ENCODE measurements at places on chromosomes 7 and 10. TPM values are rescaled to one million over a fixed set of nuclear protein-coding genes. Genes with fewer than 3 reads are reported as not detected.

Gene NAT16
- not detected for total RNA-seq

DNA sequence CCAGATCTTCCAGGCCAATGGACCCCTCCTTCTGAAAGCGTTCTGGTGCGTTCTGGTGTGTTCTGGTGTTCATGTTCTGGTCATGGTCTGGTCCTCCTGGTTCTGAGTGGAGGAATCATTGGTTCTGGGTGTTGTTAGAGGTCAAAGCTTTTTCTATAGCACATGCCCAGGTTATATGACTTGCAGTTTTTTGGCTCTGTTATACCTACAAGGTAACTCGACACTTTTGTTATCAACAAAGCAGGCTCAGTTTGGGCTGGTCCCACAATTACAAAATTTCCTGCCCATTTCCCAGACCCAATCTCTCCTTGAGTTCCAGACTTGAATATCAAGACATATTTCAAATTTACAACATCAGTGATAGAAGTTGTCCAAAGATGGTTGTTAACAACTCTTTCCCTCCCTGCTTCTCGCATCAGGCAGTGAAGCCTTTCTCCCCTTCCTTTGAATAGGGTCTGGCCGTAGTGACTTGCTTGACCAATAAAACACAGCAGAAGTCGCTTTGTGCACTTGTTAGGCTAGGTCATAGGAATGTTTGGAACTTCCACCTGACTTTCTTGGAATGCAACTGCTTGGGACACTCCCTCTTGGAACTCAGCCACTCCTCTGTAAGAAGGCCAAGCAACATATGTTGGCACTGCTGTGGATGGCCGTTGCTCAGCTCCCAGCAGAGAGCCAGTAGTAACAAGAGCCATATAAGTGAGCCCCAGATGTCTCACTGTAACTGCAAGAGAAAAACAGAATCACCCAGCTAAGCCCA, 83.1 kb upstream of the STEAP1B start:
- no peak for DNase-seq

DNA sequence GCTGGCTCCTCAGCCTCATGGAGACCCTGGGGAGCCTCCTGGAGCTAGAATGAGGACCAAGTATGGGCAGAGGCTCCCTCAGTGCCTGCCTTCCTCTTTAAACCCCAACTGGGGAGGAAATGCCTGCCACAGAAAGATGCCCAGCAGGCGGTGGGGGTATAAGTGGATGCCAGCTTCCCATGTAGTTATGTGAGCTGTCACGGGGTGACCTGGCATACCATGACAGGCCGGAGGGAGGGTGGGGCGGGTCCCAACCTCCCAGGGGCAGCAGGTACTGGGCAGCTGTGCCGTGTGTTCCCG, 35.0 kb downstream of the COL13A1 start:
- no peak for DNase-seq

Gene CFAP69
- total RNA-seq: 12.0 TPM

- no peak for DNase-seq
These were observed 132.1 kb downstream of the DLG5 start for GRCh38 chr10:77794256-77795142.

- DNase-seq: no peak
These were observed 19.8 kb upstream of the TBL2 start for GRCh38 chr7:73597978-73598782.

DNA sequence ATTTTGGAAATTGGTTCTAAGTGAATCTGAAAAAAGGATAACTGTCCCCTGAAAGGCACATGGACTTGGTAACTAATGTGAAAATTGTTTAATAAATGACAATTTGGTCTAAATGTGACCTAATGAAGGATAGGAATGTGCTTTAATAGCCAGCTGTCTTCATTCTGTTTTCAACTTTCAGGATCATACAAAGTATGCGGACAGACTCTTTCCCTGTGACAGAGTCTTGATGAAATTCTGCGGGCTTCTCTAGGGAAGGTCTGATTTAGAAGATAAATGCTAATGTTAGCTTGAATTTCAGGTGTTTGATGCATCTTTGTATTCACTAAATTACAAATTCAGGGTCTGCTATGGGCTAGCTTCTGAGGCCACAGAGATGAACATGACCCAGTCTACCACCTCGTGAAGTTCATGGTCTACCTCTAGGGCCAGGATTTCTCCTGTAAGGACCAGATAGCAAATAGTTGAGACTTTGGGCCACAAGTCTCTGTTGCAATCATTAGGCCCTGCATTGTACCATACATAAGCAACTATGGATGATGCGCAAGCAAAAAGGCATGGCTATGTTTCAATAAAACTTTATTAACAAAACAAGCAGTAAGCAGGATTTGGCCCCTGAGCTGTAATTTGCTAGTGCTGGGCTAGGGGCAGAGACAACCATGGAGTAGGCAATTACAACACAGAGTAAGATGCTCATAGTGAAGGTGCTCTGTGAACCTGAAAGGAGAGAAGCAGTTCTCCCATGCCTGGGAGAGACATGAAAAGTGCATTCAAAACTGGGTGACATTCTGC, 368.6 kb downstream of the INHBA start:
- DNase-seq: no peak

DNA sequence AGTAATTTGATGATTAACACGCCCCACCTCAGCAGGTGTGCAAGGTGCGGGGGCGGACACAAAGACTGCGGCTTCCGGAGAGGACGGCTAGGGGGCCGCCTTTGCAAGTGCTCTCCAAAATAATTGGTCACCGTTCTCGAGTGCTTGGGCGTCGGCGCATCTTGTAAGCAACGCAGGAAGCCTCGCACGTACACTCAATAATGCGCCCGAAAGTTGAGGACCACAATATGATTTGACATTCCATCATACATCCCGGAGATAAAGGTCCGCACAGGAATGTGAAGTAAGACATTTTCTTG, 114.7 kb downstream of the EBF3 start:
- no peak for DNase-seq

DNA sequence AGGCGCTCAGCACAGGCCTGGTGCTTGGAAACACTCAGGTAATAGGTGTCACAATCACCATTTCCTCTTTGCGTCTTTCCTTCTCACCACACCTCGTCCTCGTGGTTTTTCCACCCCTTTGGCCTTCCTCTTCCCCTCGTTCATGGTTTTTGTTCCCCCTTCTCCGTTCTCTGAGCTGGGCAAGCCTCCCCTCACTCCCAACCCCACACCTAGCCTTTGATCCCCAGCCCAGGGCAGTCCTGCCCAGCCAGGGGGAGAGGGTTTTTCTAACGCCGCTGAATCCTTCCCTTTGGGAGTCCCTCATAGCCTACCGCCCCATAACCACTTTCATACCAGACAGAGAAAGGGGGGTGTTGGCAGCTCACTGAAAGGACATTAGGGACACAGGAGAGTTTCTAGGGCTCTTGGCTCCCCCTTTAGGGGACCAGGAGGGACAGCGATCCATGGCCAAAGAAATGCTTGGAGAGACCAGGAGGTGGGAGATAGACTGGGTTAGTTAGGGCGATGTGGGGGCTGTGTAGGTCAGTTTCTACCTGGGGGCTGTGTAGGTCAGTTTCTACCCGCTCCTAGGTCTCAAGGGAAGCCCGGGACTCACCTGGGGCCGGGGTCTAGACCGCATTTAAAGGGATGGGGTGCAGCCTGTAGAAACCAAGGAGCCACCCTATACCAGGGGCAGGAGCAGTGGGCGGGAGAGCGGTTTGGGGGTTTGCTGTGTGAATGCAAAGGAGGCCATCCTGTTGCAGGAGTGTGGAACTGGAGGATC, 1.4 kb downstream of the EPHB4 start:
- DNase-seq: no peak

Gene RNF32
- 1.6 TPM for total RNA-seq

Gene CHST3
- 12.9 TPM for total RNA-seq

DNA sequence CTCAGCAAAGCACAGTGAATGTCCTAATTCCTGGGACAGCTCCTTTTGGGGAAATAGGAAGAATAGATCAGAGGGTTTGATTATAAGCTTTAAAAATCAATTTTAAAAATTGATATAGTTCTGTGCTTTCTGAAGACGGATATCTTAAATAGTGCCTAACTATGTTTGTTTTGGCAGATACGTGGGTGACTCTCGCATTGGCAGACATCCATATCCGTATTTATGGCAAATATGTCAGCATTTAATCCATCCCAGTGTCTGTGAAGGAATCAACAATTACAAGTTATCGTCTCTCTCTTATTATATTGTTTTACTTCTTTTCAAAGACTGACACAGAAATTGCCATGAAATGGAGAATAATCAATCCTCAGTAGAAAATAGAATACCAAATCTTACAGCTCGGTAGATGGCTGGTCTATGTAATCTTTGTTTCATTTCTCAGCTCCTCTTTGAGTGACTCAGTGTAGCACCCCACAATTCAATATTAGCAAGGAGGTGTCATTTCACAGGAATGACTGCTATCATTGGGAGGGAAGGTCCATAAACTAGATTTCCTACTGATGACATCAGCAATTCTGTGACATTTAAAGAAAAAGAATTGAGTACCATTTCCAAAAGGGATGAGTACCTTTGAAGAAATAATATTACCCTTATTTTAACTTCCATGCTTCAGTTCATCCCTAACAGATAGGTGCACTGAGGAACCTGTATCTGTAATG, 186.4 kb upstream of the NFE2L3 start:
- no peak for DNase-seq

DNA sequence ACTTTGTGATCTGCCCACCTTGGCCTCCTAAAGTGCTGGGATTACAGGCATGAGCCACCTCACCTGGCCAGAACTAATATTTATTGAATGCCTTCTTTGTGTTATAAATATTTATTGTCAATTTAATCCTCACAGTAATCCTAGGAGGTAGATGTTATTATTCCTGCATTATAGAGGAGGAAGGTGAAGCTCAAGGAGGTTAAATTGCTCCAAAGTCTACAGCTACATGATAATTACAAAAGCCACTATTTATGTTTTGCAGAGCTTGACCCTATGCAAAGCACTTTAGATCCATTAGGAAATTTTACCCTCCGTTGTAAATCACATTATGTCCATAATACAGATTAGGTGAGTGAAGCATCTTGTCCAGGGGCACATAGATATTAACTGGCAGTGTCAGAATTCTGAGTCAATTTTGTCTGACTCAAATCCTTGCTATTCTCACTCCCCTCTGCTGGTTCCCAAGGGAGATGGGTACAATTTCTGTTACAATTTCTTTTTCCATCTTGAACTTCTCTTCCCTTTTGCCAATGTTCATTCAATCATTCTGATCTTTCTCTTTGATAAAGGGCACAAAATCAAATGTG, 25.7 kb upstream of the CDK14 start:
- no peak for DNase-seq

DNA sequence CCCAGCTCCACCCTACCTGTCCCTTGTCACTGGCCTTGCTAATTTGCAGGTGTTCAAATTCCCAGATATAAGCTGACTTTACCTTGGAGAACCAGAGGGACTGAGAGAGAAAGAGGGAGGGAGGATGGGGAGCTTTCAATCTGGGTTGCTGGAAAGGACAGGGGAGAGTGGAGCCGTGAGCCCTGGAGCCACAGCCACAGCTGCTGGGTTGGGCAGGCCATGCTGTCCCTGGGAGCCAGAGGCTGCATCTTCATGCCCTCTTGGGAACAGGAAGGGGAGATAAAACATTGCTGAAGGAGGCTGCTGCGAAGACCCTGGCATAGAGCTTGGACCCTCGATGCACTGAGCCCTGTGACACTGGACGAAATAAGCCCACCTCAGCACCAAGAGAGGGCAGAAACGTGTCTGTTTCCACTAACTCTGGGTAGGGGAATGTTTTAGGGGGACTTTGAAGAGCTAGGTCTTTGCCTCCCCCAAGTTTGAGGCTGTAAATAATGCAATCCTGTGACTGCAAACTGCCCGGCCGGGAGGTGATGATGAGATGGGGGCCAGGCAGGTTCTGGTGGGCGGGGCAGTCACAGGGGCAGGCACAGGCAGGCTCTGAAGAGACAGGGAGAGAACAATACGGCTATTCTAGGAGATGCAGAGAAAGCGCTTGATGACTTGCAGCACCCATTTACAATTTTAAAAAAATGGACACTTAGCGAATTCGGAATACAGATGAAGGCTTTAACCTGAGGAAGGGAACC, 5.8 kb upstream of the JAKMIP3 start:
- DNase-seq: no peak

GRCh38 chr7:117848941-117849340, 24.3 kb downstream of the CTTNBP2 start:
- DNase-seq: no peak

DNA sequence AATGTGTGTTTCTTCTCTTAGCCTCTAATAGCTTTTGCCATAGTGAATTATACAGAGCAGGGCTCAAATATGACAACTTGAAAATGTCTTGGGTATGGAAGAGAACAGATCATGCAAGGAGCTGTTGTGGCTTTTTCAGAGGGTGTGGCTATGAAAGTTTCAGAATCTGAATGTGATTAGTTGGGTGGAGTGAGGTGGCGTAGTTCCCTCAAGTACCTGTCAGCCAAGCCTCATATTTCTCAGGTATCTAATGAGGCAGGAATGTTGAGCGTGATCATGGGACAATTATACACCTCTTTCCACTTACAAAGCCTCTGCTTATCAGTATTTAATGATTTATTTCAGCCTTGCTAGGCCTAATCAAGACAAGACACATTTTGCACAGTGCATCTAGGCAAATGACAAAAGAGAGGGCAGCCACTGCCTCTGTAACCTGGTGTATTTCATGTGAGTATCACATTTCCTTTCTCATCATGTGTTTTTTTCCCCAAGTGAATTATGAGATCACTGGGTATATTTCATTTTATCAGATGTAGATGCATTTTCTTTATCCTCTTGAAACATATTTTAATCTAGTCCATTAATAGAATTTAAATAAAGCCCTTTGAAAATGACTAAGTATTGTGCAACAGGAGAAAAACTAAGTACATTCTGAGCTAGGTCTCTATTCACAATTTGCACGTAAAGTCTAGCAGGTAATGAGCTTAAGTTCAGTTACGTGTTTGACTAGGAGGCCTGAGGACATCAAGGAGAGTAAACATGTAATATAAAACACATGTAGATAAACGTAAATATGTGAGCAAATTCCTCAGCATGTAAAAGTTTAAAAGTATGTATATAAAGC, 644.4 kb upstream of the IGFBP3 start:
- no peak for DNase-seq

GRCh38 chr10:71408436-71409225, 11.9 kb downstream of the CDH23 start:
- DNase-seq: no peak

GRCh38 chr7:147151661-147152060, 1035.1 kb downstream of the CNTNAP2 start:
- DNase-seq: no peak

DNA sequence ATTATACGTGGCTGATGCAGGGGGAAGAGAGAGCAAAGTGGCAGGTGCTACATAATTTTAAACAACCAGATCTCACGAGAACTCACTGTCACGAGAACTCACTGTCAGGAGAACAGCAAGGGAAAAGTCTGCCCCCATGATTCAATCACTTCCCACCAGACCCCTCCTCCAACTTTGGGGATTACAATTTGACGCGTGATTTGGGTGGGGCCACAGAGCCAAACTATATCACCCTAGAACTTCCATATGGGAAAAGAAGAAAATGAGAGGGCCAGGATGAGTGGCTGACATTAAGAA, 15.8 kb downstream of the EZH2 start:
- no peak for DNase-seq

Gene OAT
- total RNA-seq: 35.0 TPM

- DNase-seq: no peak
These were observed 73.8 kb downstream of the LRGUK start for GRCh38 chr7:134200970-134201369.

Gene GPR85
- total RNA-seq: 0.20 TPM
